Right ventricle myocardium superior (tissue), 1 donor: ENCODE measurements at places on chromosomes 7 and 10. TPM values are rescaled to one million over a fixed set of nuclear protein-coding genes. Genes with fewer than 3 reads are reported as not detected.

DNA sequence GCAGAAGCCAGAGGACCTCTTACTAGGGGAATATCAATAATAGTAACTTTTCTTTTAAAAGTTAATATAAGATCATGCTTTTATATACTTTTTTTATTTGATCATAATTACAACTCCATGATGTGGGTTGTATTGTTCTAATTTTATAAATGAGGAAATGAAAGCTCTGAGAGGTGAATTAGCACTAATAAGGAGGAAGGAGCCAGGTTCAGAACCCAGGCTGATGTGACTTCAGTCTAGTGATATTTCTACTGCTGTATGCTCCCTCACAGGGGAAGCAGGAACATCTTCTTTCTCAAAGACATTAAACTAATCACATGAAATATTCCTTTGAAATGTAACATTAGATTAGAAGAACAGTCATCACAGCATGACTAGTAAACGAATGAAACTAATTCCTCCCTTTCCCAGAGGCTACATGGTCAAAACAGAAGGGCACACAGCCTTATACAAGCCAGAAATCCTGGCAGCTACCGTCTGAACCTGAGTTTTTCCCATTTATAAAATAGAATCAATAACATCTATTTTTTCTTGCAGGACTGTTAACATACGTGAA, 81.4 kb upstream of the GJD4 start:
- no peak for DNase-seq

DNA sequence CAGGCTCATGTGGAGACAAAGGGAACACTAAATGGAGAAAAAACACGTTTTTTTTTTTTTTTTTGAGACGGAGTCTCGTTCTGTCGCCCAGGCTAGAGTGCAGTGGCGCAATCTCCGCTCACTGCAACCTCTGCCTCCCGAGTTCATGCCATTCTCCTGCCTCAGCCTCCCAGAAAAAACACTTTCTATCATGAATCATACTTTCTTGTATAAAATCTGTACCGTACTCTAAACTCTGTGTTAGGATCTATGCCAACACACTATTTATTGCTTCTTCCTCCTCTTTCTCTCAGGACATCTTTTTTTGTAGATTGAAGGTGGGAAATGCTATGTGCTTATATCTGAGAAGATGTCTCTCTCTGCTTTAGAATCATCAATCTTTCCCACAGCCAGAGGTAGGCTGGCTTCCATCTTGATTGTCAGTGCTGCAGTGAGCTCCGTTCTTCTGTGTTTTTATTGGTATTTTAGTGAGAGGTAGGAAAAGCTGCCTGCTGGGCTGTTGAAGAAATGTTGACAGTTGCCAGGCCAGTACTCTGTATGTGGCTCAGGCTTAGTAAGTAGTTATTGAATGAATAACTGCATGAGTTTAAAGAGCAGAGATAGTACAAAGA, 101.1 kb downstream of the GPR85 start:
- DNase-seq: no peak

DNA sequence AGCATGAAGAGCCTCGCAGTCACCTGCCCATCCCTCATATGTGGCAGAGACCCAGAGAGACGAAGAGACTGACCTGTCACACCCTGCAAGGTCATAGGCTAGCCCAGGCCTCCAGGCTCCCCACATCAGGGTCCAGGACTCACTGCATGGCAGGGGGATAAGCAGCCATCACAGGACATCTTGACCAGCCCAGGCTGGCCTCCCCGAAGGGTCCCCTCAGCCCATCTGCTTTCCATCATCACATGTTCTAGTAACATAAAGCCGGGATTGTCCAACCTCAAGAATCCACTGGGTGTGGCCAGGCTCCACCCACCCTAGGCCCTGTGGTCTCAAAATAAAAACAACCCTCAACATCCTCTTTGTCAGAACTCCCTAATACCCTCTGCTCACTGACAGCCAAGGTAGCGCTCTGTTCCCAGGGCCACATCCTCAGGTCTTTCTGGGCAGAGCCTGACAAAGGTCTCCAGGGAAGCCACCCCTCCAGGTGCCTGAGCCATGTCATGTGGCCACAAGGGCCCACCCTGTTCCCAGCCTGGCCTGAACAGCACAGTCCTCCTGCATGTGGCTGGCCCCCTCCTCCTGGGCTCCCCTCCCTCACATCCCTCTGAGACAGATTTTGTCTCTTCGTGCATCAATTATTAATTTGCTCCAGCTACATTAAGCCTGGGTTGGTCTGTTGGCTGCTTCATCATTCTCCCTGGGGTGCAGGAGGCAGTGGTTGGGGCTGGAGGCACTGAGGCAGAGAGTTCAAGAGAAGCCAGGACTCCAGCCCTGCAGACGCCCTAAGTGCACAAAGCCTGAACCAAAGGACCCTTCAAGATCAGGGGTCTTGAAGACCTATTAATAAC, 131.8 kb upstream of the UNC5B start:
- DNase-seq: peak; percentile 22

- DNase-seq: no peak
Observed at GRCh38 chr7:11648101-11648500, 183.9 kb downstream of the THSD7A start.

DNA sequence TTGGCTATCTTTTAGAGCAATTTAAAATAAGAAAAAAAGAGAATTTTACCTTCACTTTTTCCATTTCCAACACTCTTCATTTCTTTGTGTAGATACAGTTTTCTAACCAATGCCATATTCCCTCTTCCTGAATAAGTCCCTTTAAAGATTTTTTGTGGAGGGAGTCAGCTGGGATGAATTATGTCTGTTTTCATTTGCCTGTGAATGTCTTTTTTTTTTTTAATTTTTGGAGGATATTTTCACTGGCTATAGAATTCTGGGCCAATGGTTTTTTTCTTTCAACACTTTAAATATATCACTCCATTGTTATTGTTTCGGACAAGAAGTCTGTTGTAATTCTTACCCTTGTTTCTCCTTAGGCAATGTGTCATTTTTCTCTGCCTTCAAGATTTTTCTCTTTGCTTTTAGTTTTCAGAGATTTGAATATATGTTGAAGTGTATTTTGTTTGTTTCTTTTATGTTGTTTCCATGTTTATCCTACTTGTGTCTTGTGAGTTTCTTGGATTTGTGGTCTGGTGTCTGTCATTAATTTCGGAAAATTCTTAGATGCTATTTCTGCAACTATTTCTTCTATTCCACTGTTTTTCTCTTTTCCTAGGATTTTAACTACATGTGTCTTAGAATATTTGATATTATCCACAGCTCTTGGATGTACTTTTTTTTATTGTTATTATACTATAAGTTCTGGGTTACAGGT, 20.0 kb upstream of the CXCL12 start:
- DNase-seq: no peak

GRCh38 chr7:102000123-102000522, 182.7 kb downstream of the CUX1 start:
- no peak for DNase-seq

GRCh38 chr7:142940966-142941535, 1.8 kb downstream of the LLCFC1 start:
- no peak for DNase-seq

GRCh38 chr7:78716876-78717275, 736.6 kb downstream of the MAGI2 start:
- no peak for DNase-seq

GRCh38 chr10:126734015-126734414, 63.5 kb upstream of the C10orf90 start:
- no peak for DNase-seq

DNA sequence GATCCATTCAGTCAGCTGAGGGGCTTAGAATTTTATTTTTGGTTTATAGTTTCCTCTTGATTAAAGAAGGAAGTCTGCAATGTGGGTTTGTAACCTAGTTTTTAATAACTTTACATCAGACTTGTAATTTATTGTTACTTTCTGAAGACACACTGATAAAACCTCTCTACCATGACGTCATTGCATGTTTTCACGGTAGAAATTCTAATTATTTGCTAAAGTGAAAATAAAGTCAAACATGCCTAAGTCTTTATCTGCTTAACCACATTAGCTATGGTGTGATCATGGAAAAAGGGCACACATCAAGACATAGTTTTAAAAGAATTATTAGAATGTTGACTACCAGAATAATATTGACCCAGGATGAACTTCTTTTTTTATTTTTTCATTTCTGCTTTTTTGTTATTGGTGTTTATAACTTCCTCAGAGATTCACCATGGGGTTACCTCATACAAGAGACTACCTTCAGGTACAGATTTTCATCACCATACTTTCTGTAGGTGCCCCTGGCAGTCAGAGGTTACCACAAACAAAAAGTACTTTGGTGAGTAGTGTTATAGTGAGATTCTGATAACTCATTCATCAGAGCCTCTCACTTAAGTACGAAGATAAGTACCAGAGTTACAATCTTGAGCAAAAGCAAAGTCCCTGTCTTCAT, 7.0 kb upstream of the PANK1 start:
- no peak for DNase-seq

DNA sequence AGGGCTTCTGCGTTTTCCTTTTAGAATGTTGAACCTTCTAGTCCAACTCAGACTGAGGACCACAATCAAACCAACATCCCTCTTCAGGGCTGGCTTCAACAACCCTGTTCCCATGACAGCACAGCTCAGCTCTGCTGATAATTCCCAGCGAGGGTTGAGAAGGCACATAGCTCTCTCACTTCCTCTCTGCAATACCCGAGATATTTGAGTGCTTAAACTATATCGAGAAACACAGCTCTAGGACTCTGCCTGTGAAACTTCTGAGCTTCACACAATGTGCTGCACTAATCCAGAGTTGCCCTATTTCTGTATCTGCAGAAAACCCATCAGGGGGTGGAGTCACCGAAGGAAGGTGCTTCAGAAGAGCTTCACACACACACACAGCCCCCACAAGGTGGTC, 1.6 kb upstream of the ADARB2 start:
- no peak for DNase-seq

- no peak for DNase-seq
Observed at GRCh38 chr7:75762350-75762917, 9.6 kb downstream of the CCL26 start.

GRCh38 chr7:105278565-105278964, 110.2 kb downstream of the SRPK2 start:
- DNase-seq: no peak

- peak; percentile 44 for DNase-seq
Observed at GRCh38 chr10:99233689-99234037, 2.0 kb downstream of the HPSE2 start.

CCDC172 gene
- not detected for total RNA-seq

JCAD gene
- total RNA-seq: 25.5 TPM

TWIST1 gene
- total RNA-seq: 1.4 TPM

MRLN gene
- not detected for total RNA-seq

DNTT gene
- total RNA-seq: not detected

TMEM229A gene
- not detected for total RNA-seq

CRTAC1 gene
- total RNA-seq: 1.0 TPM
